ENCODE measurements at places on chromosomes 13 and 19.

- DNase-seq: no peak
Observed at GRCh38 chr13:93193682-93194081, 32.9 kb upstream of the GPC6 start.

GRCh38 chr13:100633461-100633860, 41.1 kb downstream of the TMTC4 start:
- DNase-seq: no peak

DNA sequence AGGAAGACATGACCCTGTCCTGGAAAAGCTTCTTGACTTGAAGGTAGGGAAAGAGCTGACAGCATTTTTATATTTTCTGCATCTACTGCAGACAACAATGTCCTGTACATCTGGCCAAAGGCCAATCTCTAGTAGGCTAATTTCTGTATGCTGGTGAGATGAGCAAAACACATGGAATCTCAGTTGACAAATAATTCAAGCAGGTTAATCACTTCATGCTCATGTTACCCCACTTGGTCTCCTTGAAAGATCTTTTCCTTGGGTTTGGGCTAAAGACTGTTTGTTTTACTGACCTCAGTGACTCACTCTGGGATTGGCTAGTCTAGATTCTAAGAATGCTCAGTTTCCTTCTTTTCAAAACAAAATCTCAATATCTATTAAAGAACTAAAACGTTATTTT, 298.8 kb downstream of the LMO7 start:
- no peak for DNase-seq

- no peak for DNase-seq
Observed at GRCh38 chr19:18878858-18879578, 16.9 kb downstream of the CERS1 start.

DNA sequence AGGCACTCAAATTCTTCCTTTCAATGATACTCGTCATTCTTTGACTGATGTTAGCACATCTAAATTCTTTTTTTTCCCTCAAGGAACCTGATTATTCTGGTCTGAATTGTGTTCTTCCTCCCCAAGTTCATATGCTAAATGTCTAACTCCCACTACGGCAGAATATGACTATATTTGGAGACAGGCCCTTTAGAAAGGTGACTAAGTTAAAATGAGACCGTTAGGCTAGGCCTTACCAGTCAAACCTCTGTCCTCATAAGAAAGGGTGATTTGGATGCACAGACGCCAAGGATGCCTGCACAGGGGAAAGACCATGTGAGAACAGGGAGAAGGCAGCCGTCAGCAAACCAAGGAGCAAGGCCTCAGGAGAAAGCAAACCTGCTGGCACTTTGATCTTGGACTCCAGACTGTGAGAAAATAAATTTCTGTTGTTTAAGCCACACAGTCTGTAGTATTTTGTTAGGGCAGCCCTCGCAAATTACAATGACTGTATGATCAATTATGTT, 13.1 kb upstream of the FOXO1 start:
- DNase-seq: no peak

GRCh38 chr13:114154476-114154875, 22.1 kb upstream of the RASA3 start:
- DNase-seq: no peak

- no peak for DNase-seq
Observed at GRCh38 chr19:1516395-1516753, 3.6 kb upstream of the ADAMTSL5 start.

DNA sequence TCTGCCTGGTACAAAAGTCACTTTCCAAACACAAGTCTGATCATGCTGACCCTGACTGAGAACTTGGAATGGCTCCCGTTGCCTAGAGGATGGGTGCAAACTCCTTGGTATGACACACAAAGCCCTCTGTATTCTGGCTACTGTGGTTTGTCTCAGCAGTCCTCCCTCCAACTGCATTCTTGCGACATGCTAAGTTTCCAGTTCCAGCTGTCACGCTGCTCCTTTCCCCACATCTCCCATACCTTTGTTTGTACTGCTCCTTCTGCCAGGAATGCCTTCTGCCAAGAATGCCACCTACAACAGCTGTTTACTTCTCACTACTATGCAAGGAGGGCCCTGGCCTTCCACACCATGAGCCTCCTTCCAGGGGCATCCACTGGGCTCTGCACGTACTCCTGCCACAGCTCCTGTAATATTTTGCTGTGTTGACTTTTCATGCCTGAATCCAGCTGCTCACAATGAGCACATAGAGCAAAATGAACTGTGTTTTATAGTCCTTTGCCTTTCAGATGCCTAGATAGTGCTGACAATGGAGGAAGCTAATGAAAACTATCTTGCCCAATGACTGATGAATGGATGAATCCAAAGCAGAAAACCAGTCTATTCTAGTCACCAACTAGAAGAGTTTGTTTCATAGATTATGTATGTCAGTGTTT, 543.7 kb downstream of the EFNB2 start:
- DNase-seq: peak; percentile 79

GRCh38 chr13:22061371-22061805, 390.5 kb downstream of the FGF9 start:
- no peak for DNase-seq

DNA sequence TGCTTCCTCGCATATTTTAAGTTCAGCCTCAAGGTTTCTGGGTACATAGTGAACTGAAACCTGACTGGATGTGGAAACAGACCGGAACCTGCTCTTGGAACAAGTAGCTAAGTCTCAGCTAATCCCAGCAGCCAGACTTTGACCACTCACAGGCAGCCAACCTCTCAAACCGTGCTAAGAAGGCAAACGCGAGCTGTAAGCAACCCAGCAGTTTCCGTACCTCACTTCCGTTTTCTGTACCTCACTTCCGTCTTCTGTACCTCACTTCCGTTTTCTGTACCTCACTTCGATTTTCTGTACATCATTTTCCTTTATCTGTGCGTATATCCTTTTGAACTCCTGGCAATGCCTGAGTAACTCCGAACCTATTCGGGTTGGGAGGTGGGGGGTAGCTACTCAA, 96.8 kb downstream of the SUCLA2 start:
- no peak for DNase-seq

- DNase-seq: no peak
Observed at GRCh38 chr19:861756-862580, 2.5 kb downstream of the CFD start.

DNA sequence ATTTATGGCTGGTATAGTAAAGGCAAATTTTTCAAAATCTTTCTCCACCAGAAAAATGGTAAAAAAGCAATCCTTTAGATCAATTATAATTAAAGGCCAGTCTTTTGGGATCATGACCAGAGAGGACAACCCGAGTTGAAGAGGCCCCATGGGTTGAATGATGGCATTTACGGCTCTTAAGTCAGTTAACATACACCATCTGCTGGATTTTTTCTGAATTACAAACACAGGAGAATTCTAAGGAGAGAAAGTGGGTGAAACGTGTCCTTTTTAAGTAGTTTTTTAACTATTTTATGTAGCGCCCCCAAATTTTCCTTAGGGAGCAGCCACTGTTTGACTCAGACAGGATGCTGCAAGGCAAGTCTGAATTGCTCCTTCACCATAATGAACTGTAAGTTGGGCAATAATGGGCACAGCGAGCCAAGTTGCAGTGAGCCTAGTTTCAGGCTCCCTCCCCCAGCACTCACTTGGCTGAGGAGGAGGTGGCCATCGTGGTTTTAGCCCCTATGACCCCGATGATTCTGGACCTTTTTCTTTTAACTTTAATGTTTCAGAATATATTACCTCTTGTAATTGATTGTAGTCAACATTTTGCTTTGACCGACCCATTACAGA, 13.6 kb upstream of the ZNF611 start:
- DNase-seq: peak; percentile 8

DNA sequence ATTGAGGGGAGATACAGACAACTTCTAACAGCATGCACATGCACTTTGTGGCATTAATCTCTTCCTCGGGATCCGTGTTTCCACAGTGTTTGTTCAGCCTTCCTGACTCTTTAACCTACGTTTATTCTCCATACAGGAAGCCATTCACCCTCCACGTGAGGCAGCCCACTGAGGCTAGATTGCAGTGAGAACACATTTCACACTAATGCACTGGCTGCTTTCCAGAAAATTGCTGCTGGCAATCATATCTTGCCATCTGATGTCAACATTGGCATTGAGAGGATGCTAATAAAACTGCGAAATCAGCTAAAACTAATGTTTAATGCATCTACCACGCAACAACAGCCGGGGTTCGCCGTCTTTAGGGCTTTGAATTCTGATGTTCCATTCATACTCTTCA, 30.0 kb downstream of the DCLK1 start:
- DNase-seq: peak; percentile 32

DNA sequence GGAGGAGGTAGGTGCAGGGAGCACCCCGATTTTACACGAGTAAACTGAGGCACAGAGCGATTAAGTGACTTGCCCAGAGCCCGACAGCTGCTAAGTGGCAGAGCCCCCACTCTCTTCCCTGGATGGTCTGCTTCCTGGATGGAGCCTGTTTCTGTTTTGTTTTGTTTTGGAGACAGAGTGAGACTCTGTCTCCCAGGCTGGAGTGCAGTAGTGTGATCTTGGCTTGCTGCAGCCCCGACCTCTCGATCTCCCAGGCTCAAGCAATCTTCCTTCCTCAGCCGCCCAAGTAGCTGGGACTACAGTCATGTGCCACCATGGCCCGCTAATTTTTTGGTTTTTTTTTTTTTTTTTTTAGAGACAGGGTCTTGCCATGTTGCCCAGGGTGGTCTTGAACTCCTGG, 17.3 kb downstream of the BICRA start:
- no peak for DNase-seq

GRCh38 chr19:33815380-33816340, 19.0 kb downstream of the KCTD15 start:
- no peak for DNase-seq

All from NCI-H1694 (cell line).